ENCODE measurements at places on chromosomes 7 and 10.

DNA sequence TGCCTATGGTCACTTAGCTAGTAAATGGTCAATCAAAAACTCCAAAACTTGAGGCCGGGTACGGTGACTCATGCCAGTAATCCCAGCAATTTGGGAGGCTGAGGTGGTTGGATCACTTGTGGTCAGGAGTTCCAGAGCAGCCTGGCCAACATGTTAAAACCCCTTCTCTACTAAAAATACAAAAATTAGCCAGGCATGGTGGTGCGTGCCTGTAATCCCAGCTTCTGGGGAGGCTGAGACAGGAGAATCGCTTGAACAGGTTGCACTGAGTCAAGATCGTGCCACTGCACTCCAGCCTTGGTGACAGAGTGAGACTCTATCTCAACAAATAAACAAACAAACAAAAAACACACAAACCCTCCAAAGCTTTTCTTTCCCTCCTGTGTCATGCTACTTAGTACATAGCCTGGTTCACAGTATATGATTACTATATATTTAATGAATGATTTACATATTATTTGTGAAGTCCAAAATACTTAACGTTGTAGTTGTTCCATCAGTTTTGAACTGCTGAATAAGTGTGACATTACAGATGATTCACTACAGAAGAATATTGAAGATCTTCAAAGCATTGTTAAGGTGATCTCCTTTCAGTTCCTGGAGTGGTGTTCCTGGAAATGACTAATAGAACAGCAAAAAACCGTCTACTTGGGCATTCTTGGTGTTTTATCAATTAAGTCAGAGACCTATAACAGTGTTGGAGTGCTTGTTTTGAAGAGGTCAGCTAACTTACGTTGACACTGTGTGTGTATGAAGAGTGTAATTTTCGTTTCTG lies 72.9 kb downstream of the ADK start:
- DNase-seq, result no peak

DNA sequence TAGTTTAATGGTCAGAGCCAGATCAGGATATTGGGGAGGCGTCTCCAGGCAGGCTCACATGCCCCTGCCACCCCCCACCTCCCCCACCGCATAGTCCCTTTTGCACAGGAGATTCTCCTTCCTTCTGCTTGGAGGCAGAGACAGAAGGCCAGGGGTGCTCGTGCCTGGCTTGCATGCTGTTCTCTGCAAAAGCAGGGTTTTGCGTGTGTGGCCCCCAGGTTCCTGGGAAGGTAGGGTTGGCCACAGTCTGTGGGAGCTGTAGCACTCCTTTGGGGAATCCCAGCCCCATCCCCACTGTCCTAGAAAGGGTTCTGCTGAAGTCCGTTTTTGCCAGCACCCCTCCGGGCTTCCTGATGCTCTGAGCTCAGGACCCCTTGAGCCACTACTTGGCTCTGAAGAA lies 1.9 kb upstream of the TCERG1L start:
- no peak for DNase-seq

GRCh38 chr10:5603091-5603847 lies 63.1 kb downstream of the ASB13 start:
- no peak for DNase-seq

DNA sequence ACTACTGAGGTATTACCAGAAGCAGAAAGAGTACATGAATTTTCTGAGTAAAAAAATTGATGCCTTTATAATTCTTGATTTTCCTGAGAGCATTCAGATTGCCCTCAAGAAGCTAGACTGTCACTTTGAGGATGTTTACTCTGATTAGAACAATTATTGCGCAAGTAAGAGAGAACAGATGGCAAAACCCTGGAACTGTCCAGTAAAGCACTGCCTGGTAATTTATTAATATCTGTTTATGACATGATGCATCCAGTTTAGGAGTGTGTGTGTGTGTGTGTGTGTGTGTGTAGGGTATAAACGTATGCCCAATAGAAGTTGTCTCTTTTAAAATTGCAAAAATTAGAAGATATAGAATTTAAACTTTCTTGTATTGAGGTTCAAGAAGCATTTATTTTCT lies 379.7 kb downstream of the PHTF2 start:
- DNase-seq, result no peak

DNA sequence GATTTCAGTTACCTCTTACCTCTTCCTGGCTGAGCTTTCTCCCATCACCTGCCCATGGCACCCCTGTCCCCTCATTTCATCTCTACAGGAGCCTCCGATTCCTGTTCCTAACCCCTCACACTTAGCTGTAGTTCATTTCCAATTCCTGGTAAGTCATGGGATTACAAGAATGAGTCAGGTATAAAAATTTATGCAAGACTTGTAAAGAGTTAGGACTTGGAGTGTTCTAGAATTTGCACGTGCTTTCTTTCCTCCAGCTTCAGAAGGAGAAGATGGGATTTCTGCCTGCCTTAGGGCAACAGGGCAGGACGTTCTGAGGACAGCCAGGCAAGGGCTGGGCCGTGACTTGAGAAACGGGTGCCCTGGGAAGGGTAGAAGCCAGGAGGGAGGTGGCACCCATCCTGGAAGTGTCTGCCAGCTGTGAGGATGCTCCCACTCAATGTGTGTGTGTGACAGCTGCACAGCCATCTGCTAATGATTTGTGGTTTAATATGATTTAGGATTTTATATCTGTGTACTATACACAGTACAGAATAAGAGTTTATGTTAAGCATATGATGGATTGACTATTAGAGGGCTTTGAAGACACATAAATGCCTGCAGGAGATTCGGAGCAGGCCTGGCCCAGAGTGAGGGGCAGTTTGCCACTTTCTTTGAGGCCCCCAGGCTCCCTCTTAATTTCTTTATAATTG lies 81.5 kb upstream of the VIPR2 start:
- DNase-seq, result no peak

DNA sequence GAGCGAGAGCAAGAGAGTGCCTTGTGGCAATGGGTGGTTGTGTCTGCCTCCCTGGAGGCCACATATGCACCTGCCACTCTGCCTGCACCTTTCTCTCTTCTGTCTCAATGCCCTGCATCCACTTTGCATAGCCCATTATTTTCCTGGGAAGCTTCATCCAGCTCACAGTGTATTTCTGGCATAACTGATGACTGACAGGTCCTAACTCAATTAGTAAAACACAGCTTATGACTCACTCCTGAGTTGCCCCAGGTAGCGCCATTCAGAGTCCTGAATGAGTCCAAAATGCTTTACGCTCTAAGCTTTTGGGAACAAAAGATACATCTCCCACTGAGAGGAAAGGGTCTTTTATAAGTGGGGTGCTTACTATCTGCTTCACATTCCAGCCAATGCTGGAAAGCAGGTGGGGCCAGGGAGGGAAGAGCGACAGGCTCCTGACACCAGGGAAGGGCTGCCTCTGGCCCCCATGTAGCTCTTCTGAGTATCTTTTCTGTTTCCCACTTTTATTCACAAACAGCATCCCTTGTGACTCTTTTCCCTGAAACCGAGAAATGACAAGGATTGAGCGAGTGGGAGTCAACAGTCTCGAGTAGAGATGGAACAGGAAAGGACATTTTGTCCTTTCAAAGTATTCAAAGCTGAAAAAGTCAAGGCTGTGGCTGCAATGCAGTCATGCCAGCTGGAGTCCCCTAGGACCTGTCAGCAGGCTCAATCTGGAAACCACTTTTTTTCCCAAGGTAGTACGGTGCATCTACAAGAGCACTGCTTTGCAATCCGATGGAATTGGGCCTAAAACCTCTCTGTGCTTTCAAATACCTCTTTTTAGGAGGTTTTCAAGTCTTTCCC lies 479.3 kb upstream of the PODXL start:
- no peak for DNase-seq

- no peak for DNase-seq
Measured at GRCh38 chr7:100942045-100942774, 7.1 kb upstream of the MUC3A start.

DNA sequence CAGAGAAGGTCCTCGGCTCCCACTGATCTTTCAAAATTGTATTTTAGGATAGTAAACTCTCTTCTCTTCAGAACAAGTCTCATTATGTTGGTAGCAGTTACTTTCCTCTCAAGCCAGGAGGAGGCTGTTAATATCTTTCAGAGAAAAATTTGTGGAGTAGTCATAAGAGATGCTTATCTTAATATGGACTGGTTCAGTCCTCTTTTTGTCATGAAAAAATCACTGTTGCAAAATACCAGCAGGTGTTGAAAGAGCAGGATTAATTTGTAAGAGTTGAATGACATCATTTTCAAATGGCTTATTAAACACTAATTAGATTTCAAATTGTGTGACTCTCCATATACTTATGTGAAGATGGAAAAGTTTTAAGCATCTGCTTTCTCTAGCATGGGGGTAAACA lies 662.5 kb downstream of the POM121L12 start:
- DNase-seq, result no peak

Measured in 8988T (cell line).